ENCODE measurements at places on chromosomes 1 and 21.

DNA sequence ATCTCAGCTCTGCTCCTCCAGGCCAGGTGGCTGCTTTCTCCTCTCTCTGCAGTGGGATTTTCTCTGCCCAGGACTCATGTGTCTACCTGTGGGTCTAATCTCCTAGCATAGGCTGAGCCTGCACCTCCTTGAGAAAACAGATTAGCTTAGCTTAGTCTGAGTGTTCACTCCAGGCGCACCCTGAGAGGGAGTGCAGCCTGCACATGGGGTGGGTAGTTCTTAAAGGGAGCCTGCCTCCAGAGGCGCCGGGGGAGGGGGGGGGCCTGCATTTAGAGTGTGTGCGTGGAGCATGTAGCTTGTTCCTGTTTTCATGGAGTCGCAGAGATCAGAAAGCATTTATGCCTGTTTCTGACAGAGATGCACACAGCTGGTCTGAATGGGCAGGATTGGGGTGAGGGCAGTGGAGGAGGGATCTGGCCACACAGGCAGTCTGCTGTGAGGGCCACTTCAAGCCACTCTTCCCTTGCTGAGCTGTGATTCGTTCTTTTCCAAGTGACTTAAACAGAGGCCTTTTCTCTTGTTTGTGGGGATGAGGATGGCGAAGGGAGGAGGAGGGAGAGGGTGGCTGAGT is 45.2 kb downstream of the GALNT2 start:
- no peak for DNase-seq

- no peak for DNase-seq
These were observed 22.3 kb upstream of the TRIM45 start for GRCh38 chr1:117143871-117144270.

GRCh38 chr21:39022863-39023693 is 160.2 kb downstream of the PSMG1 start:
- no peak for DNase-seq

DNA sequence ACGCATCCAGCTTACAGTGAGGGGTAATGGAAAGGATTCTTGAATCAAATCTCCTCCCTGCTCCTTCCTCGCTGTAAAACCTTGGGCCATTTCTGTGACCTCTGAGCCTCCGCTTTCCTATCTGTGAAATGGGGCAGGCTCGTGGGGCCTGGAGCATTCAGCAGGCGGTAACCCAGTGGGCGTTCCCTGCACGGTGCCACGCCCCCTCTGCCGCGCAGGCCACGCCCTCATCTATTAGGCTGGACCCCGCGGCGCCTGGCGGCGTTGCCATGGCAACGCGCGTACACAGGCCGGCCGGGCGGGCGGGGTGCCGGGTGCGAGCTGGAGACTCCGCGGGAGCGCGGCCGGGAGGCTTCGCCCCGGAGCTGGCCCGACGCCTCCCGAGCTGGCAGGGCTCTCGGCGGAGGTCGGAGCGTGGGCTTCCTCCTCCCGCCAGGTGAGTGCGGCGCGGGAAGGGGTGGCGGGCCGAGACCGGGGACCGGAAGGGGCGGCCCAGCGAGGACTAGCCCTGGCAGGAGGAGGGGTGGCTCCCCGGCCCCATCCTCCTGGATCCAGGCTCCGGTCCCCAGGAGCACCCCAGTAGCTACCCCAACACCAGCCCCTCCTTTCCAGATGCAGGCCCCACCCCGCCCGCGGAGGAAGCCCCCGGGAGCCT is at the start of gene FHAD1:
Gene FHAD1, plus strand, starts transcription at position 264 of the 655 bp plus-strand sequence. CDS start 4,562 bp downstream, outside the sequence.
- DNase-seq: no peak

DNA sequence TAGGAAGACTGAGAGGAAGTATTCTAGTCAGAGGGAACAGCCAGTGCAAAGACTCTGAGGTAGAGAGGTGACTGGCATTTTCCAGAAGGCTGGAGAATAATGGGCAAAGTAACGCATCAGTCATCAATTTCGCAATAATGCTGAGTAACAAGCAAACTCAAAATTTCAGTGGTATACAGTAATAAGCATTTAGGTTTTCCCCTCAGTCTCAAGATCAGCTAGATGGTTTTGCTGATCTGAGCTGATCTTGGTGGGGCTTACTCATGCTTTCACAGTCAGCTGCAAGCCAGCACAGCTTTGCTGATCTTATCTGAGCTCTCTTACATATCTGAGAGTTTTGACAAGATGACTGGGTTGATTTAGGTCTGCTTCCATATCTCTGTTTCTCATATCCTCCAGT is 108.7 kb downstream of the TSEN15 start:
- peak; percentile 12 for DNase-seq

- no peak for DNase-seq
These were observed 10.2 kb upstream of the RNF186 start for GRCh38 chr1:19825298-19825697.
